ENCODE measurements at places on chromosomes 1 and 21. TPM values are rescaled to one million over a fixed set of nuclear protein-coding genes. Genes with fewer than 3 reads are reported as not detected.

DNA sequence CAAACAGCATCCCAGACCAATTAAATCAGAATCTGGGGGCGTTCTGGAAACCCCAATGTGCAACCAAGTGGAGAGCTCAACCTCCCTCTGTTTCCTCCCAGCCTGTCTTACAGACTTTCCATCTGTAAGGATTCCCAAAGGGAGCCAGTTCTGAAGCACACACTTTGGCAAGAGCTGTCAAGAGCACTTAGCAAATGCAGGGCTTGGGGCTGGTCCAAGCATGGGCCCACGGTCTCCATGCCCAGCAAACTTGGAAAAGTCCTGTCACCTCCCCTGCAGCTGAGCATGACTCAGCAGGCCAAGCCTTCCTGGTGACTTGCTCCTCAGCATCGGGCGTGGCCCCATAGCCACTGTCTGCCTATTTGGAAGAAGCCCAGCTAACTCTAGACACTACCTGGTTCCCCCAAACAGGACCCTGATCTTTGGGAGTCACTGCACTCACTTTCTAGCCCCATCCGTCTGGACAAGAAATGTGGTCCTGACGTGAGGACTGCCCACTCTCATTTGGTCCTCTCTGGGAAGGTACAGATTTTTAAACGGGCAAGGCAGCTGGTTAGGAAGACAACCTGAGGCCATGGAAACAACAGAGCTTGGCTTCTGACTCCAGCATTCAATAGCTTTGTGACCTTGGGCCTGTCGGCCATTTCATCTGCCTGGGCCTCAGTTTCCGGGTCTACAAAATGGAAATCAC is 16.9 kb downstream of the SLC2A1 start:
- no peak for DNase-seq
- H3K36me3 ChIP-seq, result peaks cover 10% of the 10 kb centered on the region
- no peaks in the 10 kb centered on the region for H3K27me3 ChIP-seq
- H3K27ac ChIP-seq, result peak overlapping the region; percentile 89
- H3K4me3 ChIP-seq, result peak overlapping the region; percentile 65

- no peak for DNase-seq
- peak overlapping the region; percentile 71 for H3K4me3 ChIP-seq
- peaks cover 36% of the 10 kb centered on the region for H3K27me3 ChIP-seq
- peaks cover 24% of the 10 kb centered on the region for H3K4me1 ChIP-seq
Observed at GRCh38 chr1:10965546-10966226, 46.8 kb upstream of the TARDBP start.

GRCh38 chr21:46622226-46622625 is 13.2 kb upstream of the PRMT2 start:
- DNase-seq, result no peak
- peak overlapping the region; percentile 61 for H3K4me3 ChIP-seq

GRCh38 chr1:181626279-181626938 is 143.1 kb downstream of the CACNA1E start:
- peaks cover 31% of the 10 kb centered on the region for H3K27me3 ChIP-seq
- H3K4me3 ChIP-seq, result no peak overlapping the region
- no peak for DNase-seq
- no peaks in the 10 kb centered on the region for H3K4me1 ChIP-seq
- H3K36me3 ChIP-seq, result no peaks in the 10 kb centered on the region

- no peak for DNase-seq
- no peaks in the 10 kb centered on the region for H3K27me3 ChIP-seq
- H3K27ac ChIP-seq, result peak overlapping the region; percentile 48
Observed at GRCh38 chr1:10504249-10504648, 29.5 kb downstream of the PEX14 start.

DNA sequence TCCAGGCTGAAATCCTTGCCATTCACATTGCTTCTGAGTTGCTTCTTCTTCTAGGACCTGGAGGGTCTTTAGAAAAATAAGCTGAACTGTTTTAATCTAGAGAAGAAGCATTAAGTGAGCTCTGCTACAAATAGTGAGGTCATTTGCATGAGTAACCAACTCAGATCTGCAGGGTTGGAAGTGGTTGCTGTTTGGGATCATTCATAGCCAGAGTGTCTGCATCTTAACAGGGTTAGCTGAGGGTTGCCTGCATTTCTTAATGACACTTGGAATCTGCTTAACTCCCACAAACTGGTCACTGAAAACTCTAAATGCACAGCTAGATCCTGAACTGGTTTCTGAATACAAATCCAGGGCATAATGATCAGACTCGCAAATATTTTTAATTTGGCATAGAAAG is 9.9 kb downstream of the CNIH3 start:
- H3K27me3 ChIP-seq, result peaks cover 21% of the 10 kb centered on the region
- H3K27ac ChIP-seq, result no peak overlapping the region
- H3K4me3 ChIP-seq, result no peak overlapping the region
- H3K4me1 ChIP-seq, result peaks cover 24% of the 10 kb centered on the region
- H3K36me3 ChIP-seq, result peaks cover 8% of the 10 kb centered on the region

DNA sequence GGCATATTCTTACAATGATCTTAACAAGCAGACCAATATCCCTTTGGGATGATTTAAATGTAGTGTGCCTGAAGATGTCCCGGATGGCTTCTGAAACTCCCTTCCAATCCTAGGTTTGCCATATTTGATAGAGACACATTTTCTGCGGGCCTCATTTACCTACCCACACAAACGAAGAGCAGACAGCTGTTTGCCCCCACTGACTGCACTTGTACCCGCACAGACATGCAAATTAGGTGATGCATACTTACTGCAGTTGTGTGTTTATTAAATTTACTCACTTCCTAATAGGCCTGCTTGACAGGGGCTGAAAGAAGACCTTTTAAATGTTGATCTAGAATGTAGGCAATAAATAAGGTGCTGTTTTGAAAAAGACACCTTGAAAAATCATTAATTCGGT is 257.9 kb upstream of the RRP15 start:
- DNase-seq, result no peak
- H3K36me3 ChIP-seq, result no peaks in the 10 kb centered on the region
- no peaks in the 10 kb centered on the region for H3K27me3 ChIP-seq
- H3K27ac ChIP-seq, result no peak overlapping the region
- no peaks in the 10 kb centered on the region for H3K4me1 ChIP-seq

GRCh38 chr21:37886120-37886519 is 30.1 kb downstream of the KCNJ6 start:
- peaks cover 17% of the 10 kb centered on the region for H3K27me3 ChIP-seq
- no peaks in the 10 kb centered on the region for H3K36me3 ChIP-seq
- H3K4me1 ChIP-seq, result no peaks in the 10 kb centered on the region
- H3K27ac ChIP-seq, result no peak overlapping the region

GRCh38 chr1:197675583-197676208 is 99.6 kb downstream of the DENND1B start:
- H3K4me1 ChIP-seq, result peaks cover 6% of the 10 kb centered on the region
- no peak for DNase-seq
- no peak overlapping the region for H3K27ac ChIP-seq
- H3K36me3 ChIP-seq, result no peaks in the 10 kb centered on the region
- no peaks in the 10 kb centered on the region for H3K27me3 ChIP-seq

- no peak overlapping the region for H3K27ac ChIP-seq
- H3K4me3 ChIP-seq, result no peak overlapping the region
- H3K27me3 ChIP-seq, result peaks cover 6% of the 10 kb centered on the region
Observed at GRCh38 chr1:55315552-55315951, 100.4 kb upstream of the USP24 start.

GRCh38 chr1:247054992-247055415 is 23.6 kb downstream of the ZNF670 start:
- no peak overlapping the region for H3K27ac ChIP-seq
- no peaks in the 10 kb centered on the region for H3K27me3 ChIP-seq
- H3K4me3 ChIP-seq, result no peak overlapping the region
- H3K4me1 ChIP-seq, result peaks cover 8% of the 10 kb centered on the region
- DNase-seq, result no peak
- H3K36me3 ChIP-seq, result peaks cover 42% of the 10 kb centered on the region

- H3K4me1 ChIP-seq, result peaks cover 13% of the 10 kb centered on the region
- peaks cover 42% of the 10 kb centered on the region for H3K27me3 ChIP-seq
- H3K36me3 ChIP-seq, result peaks cover 8% of the 10 kb centered on the region
- peak overlapping the region; percentile 73 for H3K4me3 ChIP-seq
- no peak overlapping the region for H3K27ac ChIP-seq
Observed at GRCh38 chr1:59927213-59927612, 640 bp upstream of the CYP2J2 start.

GRCh38 chr1:47898133-47898845 is 98.9 kb downstream of the TRABD2B start:
- no peaks in the 10 kb centered on the region for H3K36me3 ChIP-seq
- H3K4me3 ChIP-seq, result no peak overlapping the region
- no peak overlapping the region for H3K27ac ChIP-seq
- H3K27me3 ChIP-seq, result no peaks in the 10 kb centered on the region

DNA sequence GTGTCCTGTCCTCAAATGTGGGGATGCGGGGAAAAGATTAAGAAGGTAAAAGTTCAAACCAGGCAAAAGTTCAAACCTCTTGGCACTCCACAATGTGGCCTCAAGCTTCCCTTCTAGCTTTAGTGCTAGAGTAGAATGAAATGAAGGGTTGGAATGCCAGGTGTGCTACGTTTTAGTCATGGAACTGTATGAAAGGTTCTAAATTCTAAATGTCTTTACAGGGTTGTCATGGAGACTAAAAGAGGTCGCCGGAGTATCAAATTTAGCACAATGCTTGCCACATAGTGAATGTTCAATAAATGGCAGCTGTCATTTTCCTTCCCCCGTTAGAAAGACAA is 57.2 kb upstream of the LRRC8D start:
- H3K27ac ChIP-seq, result peak overlapping the region; percentile 15
- H3K27me3 ChIP-seq, result no peaks in the 10 kb centered on the region
- peaks cover 56% of the 10 kb centered on the region for H3K4me1 ChIP-seq
- H3K4me3 ChIP-seq, result peak overlapping the region; percentile 94
- H3K36me3 ChIP-seq, result peaks cover 2% of the 10 kb centered on the region

DNA sequence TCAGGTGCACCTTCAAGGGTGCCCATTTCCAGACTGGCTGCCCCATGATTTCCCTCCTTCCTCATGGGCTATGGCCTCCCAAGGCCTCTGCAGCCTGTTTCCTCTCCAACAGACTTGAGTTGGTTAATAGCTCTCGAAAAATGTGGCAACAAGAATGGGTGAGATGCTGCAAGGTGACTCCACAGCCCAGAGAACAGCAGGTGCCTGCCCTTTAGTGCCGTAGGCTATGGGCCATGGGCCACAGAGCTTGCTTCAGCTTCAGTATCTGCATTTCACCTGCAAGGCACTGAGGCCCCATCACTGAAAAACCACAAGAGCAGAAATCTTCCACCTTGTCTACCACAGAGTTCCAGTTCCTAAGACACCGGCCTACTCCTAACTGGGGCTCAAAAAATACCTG is 122.0 kb downstream of the ETS2 start:
- H3K4me3 ChIP-seq, result no peak overlapping the region
- H3K27ac ChIP-seq, result no peak overlapping the region
- DNase-seq, result no peak
- no peaks in the 10 kb centered on the region for H3K36me3 ChIP-seq
- H3K27me3 ChIP-seq, result peaks cover 10% of the 10 kb centered on the region
- H3K4me1 ChIP-seq, result peaks cover 10% of the 10 kb centered on the region

- H3K4me1 ChIP-seq, result no peaks in the 10 kb centered on the region
- H3K36me3 ChIP-seq, result no peaks in the 10 kb centered on the region
- H3K27ac ChIP-seq, result no peak overlapping the region
- no peak overlapping the region for H3K4me3 ChIP-seq
Observed at GRCh38 chr1:86201311-86201710, 44.7 kb upstream of the COL24A1 start.

DNA sequence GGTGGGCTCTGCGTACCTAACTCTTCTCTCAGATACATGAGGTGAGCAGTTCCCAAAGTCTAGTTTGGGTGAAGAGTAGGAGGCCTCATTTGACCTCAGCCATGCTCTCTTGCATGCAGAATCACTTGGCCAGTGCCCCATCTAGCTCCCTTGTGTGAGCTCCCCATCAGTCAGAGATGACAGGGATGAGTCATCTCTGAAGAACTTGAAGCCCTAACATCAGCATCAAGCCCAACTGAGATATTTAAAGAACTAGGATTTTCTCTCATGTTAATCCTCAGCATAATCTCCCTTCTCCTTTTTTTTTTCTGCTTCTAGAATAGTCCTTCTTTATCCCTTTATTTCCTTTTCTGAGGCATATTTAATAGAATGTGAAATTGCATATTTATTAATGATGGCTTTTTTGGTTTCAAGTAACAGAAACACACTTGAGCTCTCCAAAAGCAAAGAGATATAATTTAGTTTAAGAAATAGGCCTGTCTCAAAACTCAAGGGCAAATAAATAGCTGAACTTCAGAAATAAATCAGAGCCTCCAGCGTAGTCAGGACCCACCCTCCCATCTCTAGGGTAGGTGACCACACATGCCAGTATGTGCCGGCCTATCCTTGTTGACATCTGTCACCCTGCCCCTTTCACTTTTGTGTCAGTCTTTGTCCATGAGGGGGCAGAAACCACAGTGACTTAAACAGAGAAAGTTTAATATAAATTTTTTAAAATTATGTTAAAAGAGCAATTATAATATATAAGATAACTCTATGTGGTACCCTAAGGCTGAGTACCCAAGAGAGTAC is 112.3 kb downstream of the TSEN15 start:
- DNase-seq, result peak; percentile 40
- peak overlapping the region; percentile 29 for H3K4me3 ChIP-seq
- H3K36me3 ChIP-seq, result no peaks in the 10 kb centered on the region

DNA sequence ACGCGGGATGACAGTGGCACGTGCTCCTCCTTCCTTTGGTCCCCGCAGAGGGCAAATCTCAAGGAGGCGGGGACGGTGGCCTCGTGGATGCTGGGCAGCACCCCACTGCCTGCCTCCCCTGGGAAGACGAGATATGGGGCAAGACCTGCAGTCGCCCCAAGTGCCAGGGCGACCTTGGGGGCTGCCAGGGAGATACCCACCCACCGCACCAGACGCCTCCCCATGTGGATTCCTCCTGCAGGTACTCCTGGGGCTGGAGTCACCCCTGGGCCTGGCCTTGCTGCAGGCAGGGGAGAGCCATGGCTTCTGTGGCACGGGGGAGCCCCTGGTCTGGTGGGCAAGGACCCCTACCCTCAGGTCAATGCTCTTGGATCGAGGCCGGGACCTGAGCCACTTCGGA is 5.9 kb upstream of the AURKAIP1 start:
- H3K4me1 ChIP-seq, result peaks cover 11% of the 10 kb centered on the region
- H3K27me3 ChIP-seq, result no peaks in the 10 kb centered on the region
- DNase-seq, result no peak
- H3K27ac ChIP-seq, result no peak overlapping the region
- H3K36me3 ChIP-seq, result no peaks in the 10 kb centered on the region

GRCh38 chr1:2373551-2374251 is 17.7 kb downstream of the MORN1 start:
- no peak overlapping the region for H3K4me3 ChIP-seq
- H3K4me1 ChIP-seq, result no peaks in the 10 kb centered on the region
- no peak for DNase-seq
- H3K27ac ChIP-seq, result no peak overlapping the region
- H3K36me3 ChIP-seq, result no peaks in the 10 kb centered on the region

DNA sequence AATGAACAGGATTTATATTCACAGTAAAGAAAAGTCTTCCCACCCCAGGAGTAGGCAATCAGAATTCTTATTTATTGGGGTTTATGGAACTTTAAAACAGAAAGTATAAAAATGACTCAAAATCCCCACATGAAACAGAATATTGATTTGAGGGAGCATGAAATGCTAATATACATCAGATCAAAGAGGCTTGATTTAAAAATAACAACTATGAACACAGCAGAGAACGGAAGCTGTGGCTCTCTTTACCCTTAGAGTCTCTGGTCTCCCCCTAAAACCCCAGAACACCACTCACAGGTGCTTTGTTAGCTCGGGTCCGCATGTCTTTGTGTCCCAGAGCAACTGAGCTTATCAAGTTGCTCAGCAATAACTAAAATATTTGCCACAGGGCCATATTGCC is 31.2 kb upstream of the FASLG start:
- peaks cover under 1% of the 10 kb centered on the region for H3K36me3 ChIP-seq
- peak overlapping the region; percentile 30 for H3K4me3 ChIP-seq
- peaks cover 9% of the 10 kb centered on the region for H3K27me3 ChIP-seq
- H3K4me1 ChIP-seq, result peaks cover 49% of the 10 kb centered on the region
- no peak for DNase-seq

The PRDM15 gene
- 12.1 TPM for total RNA-seq

The TLR5 gene
- 1.4 TPM for total RNA-seq

The NPR1 gene
- total RNA-seq, result 0.07 TPM

The ROR1 gene
- 0.19 TPM for total RNA-seq

The SH2D2A gene
- 221 TPM for total RNA-seq

The DMRTA2 gene
- total RNA-seq, result not detected

The CA14 gene
- total RNA-seq, result not detected

All from activated T-cell treated with anti-CD3 and anti-CD28 coated beads, Interleukin-2, amount 50 U/mL, for 72 hours (primary cell).